Stimulated activated CD8-positive, alpha-beta memory T cell treated with anti-CD3 and anti-CD28 coated beads, Interleukin-7, amount 100 ng/mL, for 4 hours (primary cell): ENCODE measurements at places on chromosomes 6 and 20.
A peak's percentile ranks its signal among the peaks of the same experiment; 100 is the strongest.

- no peak for DNase-seq
These were observed 531 bp upstream of the CCN2 start for GRCh38 chr6:131951576-131952230.

DNA sequence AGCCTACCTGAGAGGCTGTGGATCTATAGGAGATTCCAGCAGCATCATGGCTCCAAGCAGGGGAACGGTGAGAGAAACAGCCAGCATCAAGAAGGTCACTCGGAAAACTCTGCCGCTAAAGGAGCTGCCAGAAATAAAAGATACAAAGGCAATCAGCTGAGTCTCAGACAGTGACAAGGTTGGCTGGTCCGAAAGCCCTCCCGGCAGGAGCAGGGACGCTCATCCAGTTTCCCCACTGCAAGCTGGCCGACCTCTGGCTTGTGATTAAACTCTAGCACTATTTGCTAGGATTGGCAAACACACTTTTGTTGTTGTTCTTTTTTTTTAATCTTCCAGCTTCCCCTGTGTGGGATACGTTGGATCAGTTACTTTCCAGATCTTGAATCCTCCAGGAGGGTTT, 8.7 kb downstream of the APMAP start:
- DNase-seq = no peak

- no peak for DNase-seq
These were observed 103.5 kb upstream of the AKAP12 start for GRCh38 chr6:151136141-151136755.

- no peak for DNase-seq
These were observed 749.9 kb downstream of the HACE1 start for GRCh38 chr6:104109806-104110205.

DNA sequence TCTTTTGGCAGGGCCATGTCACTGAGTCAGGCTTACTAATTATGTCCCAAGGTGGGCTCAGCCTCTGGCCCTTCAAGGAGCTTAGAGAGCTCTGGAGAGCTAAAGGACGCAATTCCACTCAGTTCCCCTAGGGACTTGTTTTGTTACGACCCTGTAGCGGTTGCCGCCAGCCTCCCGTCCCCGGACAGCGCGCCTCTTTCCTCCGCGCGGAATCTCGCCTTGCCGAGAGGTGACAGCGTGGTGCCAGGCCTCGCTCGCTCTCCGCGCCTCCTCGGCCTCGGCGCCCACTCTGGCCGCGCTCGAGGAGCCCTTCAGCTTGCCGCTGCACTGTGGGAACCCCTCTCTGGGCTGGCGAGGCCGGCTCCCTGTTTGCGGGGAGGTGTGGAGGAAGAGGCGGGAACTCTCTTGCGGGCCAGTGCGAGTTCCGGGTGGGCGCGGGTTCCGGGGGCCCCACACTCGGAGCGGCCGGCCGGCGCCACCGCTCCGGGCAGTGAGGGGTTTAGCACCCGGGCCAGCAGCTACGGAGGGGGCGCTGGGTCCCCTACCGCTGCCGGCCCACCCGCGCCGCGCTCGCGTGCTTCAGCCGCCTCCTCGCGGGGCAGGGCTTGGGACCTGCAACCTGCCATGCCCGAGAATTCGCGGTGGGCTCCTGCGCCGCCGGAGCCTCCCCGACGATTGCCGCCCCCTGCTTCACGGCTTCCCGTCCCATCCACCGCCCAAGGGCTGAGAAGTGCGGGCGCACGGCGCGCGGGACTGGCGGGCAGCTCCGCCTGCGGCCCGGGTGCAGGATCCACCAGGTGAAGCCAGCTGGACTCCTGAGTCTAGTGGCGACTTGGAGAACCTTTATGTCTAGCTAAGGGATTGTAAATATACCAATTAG, 9.9 kb upstream of the ZNF311 start:
- DNase-seq = no peak

- DNase-seq = no peak
These were observed 57.2 kb downstream of the TRAM2 start for GRCh38 chr6:52519618-52520017.

GRCh38 chr6:166851426-166851825, 104.9 kb downstream of the RNASET2 start:
- no peak for DNase-seq

- no peak for DNase-seq
These were observed 9.7 kb upstream of the CCR6 start for GRCh38 chr6:167113047-167113754.

- DNase-seq = no peak
These were observed 82.1 kb downstream of the GCNT2 start for GRCh38 chr6:10603219-10603618.

- DNase-seq = no peak
These were observed 6.4 kb downstream of the SYNJ2 start for GRCh38 chr6:157987788-157988699.

GRCh38 chr6:114897536-114897935, 554.7 kb upstream of the HS3ST5 start:
- DNase-seq = no peak

- no peak for DNase-seq
These were observed 80.7 kb downstream of the RREB1 start for GRCh38 chr6:7188492-7188891.

DNA sequence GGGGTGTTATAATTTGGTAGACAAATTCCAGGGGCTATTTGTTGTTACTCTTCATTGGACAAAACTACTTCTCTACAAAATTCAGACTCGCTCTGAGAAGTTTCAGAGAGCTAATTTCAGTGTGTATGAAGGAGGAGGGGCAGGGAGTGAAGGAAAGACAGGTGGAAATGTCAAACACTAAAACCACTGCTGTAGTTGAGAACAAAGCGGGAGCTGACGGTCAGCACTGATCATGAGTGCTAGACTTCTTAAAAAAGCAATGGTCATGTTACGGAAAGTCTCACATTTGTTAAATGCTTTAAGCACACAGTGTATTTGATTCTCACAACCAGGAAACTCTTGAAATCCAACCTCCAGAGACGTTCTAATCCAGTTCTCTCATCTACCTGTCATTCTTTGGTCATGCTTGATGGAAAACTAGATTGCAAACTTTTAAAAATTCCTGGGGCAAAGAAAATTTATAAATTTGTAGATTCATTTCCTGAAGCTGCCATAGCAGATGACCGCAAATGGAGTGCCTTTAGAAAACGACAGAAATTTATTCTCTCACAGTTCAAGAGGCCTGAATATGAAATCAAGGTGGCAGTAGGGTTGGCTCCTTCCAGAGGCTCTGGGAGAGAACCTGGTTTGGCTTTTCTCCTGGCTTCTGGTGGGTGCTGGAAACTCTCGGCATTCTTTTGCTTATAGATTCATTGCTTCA, 100.7 kb upstream of the CARMIL1 start:
- DNase-seq = no peak

DNA sequence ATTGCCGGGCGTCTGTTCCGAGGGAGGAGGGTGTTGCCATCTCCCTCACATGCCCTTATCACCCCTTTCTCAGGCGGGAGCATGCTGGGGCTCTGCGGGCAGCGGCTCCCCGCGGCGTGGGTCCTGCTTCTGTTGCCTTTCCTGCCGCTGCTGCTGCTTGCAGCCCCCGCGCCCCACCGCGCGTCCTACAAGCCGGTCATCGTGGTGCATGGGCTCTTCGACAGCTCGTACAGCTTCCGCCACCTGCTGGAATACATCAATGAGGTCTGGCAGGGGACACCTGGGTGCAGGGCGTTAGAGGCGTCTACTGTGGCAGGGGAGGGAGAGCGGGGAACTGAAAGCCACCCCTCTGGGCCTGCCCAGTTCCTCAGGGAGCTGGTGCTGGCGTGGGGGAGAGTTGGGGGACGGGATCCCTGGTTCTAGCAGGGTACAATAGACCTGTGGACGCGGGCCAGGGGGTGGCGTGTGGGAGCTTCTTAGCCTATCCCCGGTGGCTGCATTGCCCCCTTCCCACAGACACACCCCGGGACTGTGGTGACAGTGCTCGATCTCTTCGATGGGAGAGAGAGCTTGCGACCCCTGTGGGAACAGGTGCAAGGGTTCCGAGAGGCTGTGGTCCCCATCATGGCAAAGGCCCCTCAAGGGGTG, 697 bp downstream of the PPT2 start:
- peak; percentile 53 for DNase-seq

DNA sequence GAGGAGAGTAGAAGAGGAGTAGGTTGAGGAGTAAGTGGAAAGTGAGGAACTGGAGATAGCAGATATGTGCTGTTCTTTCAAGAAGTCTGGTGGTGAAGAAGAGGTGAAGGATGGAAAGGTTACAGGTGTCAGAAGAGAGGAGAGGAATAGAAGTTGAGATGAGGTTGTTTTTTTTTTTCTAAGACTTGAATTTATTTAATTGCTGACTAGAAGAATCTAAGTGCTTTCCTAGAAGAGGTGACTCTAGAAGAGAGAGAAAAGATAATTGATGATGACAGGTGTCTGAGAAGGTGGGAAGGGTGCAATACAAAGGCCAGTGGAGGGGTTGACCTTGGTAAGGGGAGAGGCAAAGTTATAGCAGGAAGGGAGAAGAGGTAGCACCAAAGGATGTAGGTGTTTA, 25.6 kb downstream of the NDUFAF5 start:
- no peak for DNase-seq

DNA sequence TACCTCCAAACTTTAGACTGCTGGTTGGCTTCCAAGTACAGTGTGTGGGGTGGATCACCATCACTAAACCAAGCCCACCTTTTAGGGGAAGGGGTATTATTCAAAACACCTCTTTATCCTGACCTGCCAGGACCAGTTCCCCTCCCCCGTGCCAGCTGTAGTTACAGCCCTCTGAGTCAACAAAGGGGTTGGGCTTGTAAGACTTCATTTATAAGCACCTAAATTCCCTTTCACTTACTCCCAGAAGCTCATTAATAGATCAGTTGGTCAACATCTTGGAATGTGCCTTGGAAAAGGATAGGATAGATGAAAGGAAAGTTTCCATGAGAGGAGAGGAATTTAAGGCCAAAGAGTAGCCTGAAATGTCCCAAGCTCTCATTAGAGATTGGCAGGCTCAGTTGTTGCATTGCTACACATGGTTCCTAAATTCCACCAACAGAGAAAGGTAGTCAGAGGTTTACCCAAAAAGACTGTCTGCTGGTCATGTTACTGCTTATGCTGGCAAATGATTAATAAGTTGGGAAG, 59.2 kb downstream of the TNFAIP3 start:
- DNase-seq = no peak

GRCh38 chr6:81382852-81383251, 369.6 kb downstream of the TENT5A start:
- DNase-seq = no peak

DNA sequence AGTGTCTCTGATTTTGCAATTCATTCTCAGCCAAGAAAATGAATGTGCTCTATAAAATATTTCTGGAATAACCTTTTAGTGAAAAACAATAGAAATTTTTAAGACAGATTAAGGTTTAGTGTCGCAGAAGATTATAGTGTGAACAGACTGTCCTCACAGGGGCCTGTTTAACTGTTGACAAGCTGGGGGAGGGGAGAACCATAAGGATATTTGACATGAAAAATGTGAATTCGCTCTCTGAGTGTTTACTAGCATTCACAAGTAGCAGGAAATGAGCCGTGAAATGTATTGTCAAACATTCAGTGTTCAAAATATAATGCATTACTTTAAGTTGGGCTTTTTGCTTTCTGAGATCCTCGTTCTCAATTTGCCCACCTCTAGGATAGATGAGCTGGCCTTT, 134.8 kb upstream of the TSHZ2 start:
- no peak for DNase-seq

DNA sequence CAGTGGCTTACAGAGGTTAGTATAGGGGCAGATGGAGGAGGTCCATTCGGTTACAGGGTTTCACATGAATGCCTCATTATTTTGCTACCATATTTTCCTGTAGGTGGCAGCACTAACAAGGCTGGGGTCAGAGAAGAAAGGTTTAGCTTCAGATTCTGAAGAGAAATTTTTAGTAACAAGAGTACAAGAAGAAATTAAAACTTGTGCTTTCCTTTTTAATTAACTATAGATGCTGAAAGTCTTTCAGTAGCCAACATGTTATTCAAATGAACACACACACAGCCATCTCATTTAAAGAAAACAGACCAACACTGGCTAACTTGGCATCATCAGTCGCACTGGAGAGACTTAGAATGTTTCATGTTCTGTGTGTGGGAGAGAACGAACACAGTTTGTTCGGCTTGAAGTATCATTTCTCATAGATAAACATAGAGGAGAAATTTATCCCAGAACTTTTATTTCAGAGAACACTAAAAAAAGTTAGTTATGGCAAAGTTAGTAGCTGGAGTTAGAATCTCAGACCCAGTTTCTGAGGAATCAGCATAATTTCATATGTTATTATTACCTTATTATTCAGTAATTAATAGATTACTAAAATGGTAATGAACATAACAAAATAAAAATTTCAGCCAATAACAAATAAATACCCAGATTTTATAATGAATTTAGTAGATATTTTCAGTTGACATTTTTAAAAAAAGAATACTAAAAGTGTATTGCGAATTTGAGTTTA, 314.0 kb upstream of the RSPO3 start:
- DNase-seq = no peak

DNA sequence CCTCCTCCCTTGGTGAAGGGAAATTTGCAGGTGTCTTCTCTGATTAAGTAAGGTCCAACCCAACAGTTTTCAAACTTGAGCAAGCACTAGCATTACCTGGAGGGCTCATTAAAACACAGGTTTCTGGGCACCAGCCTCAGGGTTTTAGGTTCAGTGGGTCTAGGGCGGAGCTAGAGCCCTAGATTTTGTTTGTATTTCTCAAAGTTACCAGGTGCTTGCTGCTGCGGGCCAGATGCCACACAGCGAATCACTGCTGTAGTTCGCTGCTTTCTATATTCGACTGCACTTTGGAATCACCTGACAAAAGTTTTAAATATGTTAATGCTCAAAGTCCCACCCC, 869 bp downstream of the COL21A1 start:
- no peak for DNase-seq

GRCh38 chr20:19274412-19275015, 62.1 kb downstream of the SLC24A3 start:
- no peak for DNase-seq
